ENCODE measurements at places on chromosomes 3 and 15.

DNA sequence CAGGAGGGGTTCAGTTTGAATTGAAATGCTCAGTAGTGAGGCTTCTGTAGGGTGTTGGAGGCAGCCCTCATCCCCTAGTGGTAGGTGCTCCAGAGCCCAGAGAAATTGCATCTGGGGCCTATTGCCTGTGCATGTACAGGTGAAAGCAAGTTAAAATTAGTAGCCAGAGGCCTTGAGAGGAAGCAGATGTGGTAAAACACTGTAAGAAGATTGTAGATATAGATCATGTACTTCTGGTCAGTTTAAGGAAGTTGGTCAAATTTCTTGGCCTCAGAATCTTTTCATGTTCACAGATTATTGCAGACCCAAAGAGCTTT, 34.6 kb downstream of the IGSF10 start:
- DNase-seq = no peak

DNA sequence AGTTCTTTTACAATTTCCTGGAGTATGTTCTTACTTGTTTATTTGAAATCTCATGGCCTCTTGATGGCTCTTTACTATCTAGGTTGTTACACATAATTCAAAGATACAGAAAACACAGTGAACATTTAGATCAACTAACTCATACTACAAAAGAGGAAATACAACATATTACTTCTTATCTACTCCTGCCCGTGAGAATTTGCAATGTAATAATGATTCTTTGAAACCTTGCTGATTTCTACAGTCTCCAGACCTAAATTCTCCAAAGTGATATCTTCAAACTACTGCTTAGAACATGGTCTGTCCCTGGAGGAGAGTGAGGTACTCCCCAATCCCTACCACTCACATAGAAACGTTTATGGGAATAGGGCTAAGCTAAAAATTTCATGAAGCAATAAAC, 29.9 kb upstream of the GOLGA8B start:
- DNase-seq = no peak

GRCh38 chr15:73331501-73331900, 37.3 kb downstream of the HCN4 start:
- no peak for DNase-seq

- DNase-seq = no peak
Measured at GRCh38 chr3:134249296-134249841, 1.3 kb downstream of the RYK start.

- DNase-seq = no peak
Measured at GRCh38 chr3:132283916-132284405, 33.2 kb upstream of the ACP3 start.

DNA sequence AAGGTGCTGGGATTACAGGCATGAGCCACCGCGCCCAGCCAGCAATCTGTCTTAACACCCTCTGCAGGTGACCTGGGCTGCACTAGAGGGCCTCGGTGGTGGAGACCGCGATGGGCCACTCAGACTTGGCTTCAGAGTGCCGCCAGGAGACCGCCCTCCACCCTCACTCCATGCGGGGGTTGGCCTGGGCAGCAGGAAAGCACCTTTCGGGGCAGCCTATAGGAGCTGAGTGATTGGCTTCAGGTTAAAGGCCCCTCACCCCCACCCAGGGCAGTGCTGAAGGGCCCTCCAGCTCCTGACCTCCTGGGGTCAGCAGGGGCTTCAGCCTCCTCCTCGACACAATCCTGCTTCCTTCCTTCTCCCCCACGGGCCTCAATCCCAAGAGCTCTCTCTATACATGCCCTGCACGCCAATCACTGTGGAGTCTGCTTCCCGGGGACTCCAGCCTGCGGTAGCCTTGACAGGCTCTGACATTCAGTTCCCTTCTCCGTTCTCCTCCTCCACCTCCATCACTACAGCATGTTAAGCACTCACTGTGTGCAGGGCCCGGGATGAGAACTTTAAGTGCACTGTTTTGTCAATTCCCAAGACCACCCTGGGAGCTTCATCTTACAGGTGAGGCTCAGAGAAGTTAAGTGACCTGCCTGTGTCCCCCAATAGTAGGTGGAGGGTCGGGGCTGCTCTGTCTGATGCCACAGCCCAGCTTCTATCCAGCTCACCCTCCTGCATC, 225.3 kb downstream of the XXYLT1 start:
- no peak for DNase-seq

DNA sequence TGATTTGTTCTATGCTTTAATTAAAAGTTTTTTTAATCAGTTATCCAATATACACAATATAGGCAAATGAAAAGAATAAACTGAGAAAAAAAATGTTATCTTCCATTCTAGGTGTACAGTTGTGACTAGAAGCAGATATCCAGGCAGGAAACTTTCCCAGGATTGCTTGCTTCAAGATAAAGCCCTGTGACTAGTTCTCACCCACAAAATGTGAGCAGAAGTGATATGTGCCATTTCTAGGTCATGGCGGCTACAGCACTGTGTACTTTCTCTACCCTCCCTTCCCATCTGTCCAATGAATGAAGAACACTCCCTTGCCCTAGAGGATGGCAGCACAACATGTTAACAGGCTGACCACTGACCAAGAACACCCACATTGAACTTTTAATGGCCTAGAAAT, 110.5 kb upstream of the STT3B start:
- DNase-seq = no peak

Data from activated naive CD4-positive, alpha-beta T cell treated with Interleukin-2 at 50 U/mL for 16 hours (primary cell).